ENCODE measurements at places on chromosomes 5 and 9. TPM values are rescaled to one million over a fixed set of nuclear protein-coding genes. Genes with fewer than 3 reads are reported as not detected.

Gene SLC34A1
- total RNA-seq = not detected

Gene SPATA31D4
- not detected for total RNA-seq

Gene TAF11L5
- total RNA-seq = not detected

Gene ACTBL2
- not detected for total RNA-seq

Gene FGF10
- not detected for total RNA-seq

Gene SSBP2
- total RNA-seq = 0.81 TPM

Gene NUDT12
- total RNA-seq = 12.6 TPM

DNA sequence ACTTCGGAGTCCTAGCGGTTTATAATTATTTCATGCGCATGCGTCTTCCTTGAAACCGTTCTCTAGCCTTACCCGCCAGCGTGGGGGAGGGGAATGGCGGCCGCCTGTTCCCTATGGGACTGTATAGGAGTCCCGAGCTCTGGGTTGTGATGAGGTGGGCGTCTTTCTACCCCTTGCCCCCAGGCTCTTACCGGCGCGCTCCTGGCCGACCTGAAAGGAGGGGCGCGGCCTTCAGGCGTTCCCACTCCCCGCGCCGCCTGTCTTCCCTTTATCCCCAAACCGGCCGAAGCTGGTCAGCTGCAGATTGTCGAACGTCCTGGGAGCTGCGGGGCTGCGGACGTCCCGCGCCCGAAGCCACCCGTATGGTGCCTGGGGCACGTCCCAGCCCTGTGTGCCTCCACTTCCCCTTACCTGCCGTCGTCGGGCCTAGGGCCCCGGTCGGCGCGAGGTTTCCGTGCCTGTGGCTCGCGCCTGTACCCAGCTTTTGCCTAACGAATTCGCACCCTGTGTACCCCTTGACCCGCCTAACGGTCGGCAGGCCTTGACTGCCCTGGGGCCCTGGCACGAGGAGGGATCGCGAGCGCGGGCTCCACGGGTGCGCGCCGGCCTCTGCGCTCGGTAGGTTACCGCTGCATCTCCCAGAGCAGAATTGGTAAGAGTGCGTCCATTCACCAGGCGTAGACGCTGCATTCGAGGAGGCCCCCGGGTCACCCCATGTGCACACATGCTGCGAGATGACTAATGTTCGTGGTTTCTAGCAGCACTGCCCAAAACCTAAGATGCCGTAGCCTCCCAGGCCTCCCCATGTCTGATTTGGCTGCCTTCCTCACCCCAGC lies 653 bp upstream of the HNRNPH1 start:
- DNase-seq = peak; percentile 89

DNA sequence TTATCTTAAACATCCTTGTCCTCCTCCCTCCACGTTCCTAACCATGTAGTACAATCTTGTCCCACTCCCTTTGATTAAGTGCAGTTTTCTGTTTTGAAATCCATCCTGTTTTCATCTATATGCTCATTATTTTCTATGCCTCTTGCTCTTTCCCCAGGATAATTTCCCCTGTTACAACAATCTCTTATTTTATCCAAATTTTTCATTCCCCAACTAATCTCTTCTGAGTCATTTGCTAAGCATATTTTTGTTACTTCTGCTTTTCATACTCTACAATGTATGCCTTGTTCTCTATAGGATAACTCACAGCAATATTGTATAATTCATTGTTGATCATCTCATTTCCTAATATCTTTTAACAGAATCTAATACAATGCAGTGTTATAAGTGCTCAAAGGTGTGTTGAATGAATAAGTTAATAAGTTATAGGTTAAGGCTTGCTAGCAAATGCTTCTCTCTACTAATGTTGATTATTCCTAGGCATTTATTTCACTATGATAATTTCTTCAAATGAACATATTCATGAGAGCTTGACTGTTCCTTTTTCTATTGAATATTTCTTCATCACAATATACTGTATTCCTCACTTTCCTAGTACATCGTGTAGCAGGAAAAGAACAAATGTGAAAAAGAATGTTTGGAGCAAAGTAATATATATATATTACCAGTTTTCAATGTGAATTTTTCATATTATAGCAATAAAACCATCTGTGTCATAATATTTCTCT lies 1.5 kb downstream of the OMD start:
- no peak for DNase-seq

DNA sequence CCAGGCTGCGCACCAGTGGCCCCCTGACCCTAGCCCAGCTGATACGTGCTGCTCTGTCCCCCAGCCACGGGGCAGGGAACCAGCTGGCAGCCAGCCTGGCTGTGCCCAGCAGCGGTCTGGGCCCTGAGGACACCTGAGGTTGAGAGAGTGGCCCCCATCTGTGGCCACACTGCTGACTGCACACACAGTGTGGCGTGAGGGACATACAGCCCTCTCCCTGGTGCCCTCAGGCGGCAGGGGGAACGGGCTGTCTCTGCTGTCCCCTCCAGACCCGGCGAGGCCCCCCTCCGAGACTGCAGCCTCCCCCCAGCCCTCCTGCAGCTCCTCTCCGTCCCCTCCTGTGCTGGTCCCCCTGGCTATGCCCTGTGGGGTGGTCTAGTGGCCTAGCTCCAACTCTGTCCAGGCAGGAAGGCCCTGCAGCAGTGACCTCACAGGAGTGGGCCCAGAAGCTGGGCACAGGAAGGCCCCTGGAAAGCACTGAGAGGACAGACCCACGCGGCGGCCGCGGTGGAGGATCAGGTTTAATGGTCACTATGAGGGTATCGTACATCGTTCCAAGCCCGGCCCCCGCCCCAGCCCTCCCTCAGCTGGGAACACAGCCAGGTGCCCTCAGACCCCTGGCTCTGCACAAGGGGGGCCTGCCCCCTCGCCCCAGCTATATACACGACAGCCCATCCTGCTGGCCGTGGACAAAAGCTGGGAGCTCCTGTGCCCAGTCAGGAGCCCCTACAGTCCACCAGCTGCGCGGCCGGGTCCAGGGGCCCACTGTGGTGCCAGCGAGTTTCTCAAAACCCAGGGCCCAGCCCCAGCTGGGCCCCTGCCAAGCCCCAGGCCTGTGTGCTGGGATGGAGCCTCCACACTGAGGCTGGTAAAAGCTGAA lies 6.8 kb upstream of the ENTPD8 start:
- no peak for DNase-seq

- DNase-seq = no peak
Measured at GRCh38 chr5:54678737-54679136, 161.2 kb downstream of the SNX18 start.
